ENCODE measurements at places on chromosomes 5 and 9.

DNA sequence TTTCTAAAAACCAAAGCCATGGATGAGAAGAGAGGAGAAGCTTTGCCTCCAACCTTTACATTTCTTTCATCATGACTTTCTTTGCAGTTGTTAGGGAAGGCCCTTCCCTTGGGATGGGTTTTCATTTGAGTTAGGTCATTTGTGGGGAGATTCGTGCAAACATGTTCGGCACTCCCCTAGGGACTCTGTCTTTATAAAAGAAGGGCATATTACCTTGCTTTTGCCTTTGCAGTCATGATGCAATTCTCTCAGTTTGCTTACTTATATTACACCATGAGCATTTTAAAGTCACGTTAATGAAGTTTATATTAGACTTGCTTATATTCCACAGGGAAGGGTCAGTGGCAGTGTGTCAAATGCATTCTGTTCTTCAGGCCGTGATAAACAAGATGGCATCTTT is 289.3 kb upstream of the WWC1 start:
- no peak for DNase-seq

- no peak for DNase-seq
Measured at GRCh38 chr9:125902214-125902613, 155.0 kb downstream of the PBX3 start.

DNA sequence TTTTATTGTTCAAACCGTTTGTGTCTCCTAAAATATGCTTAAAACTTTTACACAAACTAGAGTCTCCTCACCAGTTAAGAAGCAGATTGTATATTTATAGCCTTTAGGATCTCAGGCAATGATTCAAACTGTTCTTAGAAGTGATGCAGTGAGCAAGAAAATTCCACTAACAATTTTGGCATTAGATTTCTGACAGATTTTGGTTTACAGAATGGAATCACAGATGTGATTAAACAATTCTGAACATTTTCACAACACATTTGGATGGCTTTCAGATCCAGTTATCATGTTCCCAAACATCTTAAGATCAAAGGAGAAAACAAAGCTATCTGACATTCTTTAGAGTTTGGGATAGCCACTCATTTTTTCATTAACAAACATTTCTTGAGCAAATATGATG is 181.7 kb upstream of the RIOK2 start:
- no peak for DNase-seq

GRCh38 chr9:93107151-93107824 is 11.3 kb downstream of the CARD19 start:
- DNase-seq, result no peak

- DNase-seq, result no peak
Measured at GRCh38 chr5:132229236-132229635, 1.6 kb upstream of the P4HA2 start.

DNA sequence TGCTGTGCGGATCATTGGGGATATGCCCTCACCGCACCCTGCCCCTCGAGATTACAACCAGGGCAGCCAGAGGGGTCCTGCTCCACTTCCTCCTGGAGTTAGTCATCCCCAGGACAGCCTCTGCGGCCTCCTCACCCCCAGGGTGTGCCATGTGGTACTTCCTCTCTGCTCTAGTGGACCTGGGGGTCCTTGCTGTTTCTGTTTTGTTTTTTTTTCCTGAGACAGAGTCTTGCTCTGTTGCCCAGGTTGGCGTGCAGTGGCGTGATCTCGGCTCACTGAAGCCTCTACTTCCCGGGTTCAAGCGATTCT is 5.2 kb upstream of the FCN1 start:
- DNase-seq, result no peak

DNA sequence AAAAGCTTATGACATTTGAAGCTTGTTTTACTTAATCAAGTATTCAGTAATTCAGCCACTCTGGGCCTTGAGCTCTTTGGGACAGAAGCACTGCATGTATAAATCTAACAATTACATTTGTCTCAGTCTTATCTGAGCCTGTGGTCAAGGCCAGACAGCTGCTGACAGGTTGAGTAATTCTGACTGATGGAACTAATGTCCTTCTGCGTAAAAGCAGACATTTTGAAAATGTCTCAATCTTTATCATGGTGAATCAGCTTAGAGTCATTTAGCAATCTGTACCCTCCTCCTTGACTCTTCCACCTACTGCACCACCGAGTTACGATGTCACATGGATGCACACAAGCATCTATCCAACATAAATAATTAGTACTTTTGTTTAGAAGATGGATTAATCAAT is 400.0 kb downstream of the ARRDC3 start:
- no peak for DNase-seq

- DNase-seq, result no peak
Measured at GRCh38 chr5:92147798-92148197, 764.7 kb upstream of the ARRDC3 start.

DNA sequence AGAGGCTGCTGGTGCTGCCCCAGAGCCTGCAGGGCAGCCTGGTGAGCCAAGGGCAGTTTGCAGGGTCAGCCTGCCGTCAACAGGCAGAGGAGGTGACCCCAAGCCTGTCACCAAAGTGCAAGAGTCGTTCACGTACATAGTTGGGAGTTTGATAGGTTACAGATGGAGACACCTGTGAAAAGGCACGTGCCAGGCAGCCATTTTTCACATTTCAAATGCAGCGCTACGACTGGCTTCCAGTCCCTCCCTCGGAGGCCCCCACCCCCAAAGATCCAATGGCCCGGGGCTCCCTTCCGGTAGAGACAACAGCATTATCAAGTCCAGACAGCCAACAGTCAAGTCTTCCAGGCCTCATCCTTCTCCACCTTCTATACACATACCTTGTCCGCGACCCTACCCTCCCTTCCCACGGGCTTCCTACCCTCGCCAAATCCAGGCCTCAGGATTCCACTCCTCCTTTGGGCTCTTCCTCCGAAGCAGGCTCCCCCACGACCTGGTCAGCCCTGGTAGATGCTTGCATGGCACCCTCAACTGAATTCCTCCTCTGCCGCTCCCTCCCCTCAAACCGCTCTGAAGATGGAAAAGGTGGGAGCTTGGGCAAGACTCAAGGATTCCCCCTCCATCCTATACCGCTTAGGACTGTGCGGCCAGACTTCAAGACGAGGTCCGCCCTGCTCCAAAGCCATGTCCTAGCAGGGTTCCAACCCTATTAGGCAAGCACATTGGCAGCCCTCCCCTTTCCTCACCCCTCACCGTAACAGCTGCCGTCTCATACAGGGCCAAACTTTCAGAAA is 13.2 kb downstream of the HNRNPH1 start:
- DNase-seq, result no peak

- no peak for DNase-seq
Measured at GRCh38 chr9:118088090-118088489, 383.9 kb downstream of the TLR4 start.

GRCh38 chr9:116635908-116636307 is 51.2 kb upstream of the TRIM32 start:
- no peak for DNase-seq

DNA sequence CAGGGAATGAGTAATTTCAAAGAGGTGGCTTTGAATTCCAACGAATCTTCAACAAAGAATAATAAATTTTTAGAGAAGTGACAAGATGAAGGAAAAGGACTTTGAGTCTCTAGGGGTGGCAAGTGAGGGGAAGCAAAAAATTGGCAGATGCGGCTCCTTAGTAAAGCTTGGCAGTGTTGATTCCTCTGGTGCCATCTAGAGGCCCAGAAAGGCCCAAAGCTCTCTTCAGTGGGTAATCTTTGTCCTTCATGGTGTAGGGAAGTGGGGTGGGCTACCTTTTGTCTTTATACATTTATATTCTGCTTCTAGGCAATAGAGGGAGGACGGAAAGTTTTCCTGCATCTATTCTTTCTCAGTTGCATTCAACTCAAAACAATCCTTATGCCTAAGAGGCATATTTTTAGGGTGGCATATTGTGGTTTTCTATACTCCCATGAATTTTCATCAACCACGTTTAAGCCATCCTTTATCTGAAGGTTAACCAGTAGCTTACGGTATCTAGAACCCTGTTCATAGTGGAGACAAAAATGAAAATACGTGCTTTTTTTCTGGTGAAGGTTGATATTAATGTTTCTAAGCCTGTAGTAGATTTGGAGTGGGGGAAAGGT is 17.5 kb upstream of the ROPN1L start:
- DNase-seq, result no peak

Data from stimulated activated CD4-positive, alpha-beta T cell treated with anti-CD3 and anti-CD28 coated beads, Interleukin-12 subunit alpha, Interleukin-12 subunit beta, amount 100 ng/mL, for 4 hours (primary cell).